Kidney capillary endothelial cell (primary cell): ENCODE measurements at places on chromosomes 2 and 18.

DNA sequence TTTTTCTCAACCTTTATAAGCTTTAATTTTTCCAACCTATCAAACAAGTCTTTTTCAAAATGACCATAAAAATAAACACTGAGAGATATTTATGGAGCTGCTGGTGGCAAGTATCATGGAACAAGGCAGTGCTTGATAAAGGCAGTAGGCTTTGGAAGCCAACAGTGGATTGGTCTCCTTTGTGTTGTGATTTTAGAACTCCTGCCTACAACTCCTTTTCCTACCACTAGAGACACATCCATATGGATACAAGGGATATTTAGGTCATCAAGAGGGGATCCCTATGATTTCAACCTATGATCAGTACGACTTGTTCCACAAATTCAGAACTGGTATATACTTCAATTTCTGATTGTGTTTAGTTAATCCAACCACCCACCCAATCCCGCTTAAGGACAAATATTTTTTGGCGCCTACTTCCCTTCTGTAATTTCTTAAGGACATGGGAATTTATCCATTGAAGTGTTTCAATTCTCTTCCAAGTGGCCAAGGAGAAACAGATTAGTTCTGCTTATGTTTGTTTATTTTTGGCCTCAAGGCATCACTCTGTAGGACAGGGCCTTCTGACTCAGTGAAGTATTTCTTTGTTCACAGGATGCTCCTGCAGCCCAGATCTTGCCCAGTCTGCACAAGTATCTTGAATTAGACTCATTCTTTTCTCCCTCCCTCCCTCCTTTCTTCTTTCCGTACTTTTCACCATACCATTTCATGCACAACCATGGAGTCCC, 2119.6 kb upstream of the PIK3C3 start:
- no peak for DNase-seq

GRCh38 chr18:21903709-21904108, 163.1 kb downstream of the MIB1 start:
- no peak for DNase-seq

DNA sequence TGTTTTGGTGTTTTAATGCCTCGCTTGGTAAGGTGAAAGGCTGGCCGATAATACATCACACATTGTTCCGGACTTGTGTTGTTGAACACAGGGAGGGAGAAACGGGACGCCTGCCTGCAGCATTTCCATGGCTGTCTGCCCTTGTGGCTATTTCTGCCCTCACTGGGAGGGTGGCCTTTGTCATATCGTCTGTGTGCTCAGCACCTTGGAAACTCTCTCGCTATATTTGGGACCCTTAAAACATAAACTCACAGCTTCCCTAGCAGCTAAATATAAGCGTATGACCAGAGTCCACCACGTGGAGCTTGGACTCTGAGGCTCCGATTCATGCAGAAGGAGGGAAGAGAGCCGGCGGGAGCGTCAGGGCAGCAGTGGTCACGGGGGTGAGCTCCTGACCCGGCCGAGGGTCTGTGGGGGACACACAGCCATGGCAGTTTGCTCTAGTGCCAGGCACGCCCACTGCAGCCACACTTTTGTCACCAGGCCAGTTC, 111.7 kb downstream of the SH3BP4 start:
- no peak for DNase-seq

DNA sequence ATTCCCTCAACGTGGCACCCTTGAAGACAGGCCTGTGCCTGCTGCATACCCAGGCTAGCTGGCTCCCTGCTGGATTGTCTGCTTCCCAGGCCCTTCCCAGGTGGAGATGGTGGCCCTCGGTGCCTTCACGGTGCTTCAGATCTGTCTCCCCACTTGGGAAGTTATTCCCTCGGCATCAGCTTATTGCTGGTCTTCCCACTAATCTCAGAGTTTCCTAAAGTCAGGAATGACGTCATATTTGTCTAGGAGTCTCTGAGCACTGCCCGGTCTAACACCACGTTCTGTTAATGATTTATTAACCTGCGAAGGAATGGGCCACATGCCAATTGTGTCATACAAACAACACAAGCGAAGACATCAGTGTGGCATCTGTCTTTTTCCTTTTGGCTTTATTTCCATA, 269.8 kb upstream of the ID2 start:
- no peak for DNase-seq

DNA sequence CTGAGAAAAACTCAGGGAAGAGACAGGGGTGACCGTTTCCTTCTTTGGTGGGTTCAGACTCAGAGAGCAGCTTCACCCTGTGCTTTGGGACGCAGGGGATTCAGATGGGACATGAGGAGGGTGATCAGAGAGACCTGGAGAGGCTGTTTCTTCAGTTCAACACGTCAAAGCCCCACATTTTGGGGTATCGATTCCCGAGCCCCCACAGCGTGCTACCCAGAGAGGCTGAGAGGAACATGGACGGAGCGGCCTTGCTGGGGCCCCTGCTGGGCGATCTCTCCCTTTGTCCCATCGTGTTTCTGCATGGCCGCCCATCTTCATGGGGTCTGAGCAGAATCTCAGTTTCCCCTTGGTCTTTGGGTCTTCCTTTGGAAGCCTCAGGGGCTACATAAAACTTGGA, 38.2 kb upstream of the PXDN start:
- no peak for DNase-seq

GRCh38 chr2:179020156-179020750, 29.7 kb downstream of the CCDC141 start:
- peak; percentile 32 for DNase-seq

DNA sequence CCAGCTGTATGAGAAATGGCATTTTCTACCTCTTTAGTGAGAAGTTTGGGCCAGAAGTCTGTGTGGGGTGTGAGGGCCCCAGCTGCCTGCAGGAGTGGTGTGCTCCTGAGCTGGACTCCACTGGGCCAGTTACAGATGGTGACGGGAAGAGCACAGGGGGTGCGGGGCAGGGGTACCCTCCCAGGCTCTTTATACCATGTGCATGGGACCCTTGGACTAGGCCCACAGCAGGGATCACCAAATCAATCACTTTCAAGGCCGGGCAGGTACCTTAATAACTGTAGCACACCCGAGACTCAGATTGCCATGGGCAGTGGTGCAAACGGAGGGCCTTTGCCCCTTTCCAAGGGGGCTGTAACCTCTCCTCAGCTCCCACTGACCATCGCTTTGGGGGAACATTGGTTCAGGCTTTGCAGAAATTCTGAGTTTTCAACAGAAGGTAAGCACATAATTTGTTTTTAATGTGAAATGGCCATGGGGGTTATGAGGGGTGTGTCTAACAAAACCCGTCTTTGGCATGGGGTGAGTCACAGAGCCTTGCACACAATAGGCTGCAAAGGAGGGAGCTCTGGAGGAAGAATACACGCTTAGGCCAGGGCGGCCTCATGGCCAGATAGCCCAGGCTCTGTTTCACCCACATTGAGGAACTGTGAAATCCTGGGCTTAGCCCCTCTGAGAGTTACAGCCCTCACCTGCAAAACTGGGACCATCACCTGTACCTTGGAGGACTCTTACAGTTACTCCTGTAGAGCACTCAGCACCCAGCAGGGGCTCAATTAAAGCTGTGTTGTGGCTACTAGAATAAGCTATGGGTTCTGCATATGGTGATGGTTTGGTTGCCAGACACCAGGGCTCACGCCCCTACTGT, 141.0 kb upstream of the BCL2L11 start:
- DNase-seq = no peak

DNA sequence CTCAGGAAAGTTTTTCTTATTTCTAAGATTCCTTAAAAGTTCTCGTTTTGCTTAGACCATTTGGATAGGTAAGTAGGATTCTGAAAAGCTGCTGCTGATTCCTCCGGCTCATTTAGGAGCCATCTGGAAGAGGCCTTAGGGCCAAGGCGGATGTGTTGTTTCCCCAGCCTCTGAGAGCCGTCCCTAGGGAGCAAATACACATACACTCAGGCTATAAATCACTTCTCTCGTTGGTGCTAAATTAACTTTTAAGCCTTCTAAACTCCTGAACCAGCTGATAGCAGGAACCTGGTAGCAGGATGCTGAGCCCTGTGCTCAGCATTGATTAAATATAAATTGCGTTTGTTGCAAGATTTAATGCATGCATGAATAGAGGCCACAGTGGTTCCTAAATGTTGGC, 109.8 kb downstream of the ADCYAP1 start:
- no peak for DNase-seq

DNA sequence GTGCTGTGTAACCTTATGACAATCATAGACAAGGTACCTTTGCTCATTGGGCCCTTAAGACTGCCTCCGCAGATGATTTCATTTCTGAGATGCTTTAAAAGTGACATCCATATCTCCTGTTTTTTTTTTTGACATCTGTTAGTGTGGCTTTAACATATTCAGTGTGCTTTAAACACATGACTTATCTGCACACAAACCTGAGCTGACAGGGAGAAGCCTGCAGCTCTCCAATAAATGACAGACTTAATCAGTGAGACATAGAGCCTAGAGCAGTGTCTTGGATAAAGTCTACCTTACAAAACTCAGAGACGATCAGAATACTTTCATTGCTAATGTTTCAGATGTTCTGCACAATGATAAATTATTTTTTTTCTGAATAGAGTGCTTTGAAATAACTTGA, 130.7 kb downstream of the UBE2E3 start:
- DNase-seq = no peak

- no peak for DNase-seq
These were observed 43.6 kb upstream of the MAP2 start for GRCh38 chr2:209380293-209380692.

- no peak for DNase-seq
These were observed 188.1 kb downstream of the ARL4C start for GRCh38 chr2:234308813-234309195.

- no peak for DNase-seq
These were observed 328.9 kb downstream of the TDRD15 start for GRCh38 chr2:21452678-21453077.

DNA sequence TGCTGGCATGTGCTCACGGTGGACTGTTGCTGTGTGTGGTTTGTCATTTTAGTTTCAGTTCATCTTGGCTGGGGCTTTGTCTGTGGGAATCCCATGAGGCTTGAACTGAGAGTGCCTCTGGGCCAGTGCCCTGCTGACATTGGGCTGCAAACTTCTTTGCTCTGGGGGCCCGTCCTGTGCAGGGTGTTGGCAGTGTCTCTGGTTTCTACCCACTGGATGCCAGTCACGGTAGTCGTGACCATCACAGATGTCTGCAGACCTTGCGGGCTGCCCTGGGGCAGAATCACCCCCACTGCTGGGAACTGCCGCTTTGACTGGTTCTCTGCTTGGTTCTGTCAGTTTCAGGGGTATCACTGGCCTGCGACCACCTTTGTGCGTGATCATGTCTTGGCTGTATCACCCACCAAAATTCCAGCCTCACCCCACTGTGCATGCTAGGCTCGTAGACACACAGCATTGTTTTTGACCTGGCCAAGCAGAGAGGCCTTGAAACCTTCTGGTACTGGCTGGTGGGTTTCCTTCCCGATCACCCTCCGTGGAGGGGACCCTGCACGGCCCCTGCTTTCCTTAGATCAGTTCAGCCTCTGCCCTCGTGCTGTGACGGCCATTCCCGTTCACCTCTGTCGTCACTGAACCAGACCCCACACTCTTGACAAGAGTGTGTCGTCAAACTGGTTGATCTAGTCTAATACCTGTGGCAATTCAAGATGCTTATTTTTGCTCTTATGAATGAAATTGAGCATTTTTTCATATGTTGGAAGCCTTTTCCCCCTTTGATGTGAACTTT, 57.6 kb downstream of the KCNG2 start:
- DNase-seq = no peak

- DNase-seq = no peak
These were observed 27.8 kb upstream of the TBR1 start for GRCh38 chr2:161388146-161388779.

GRCh38 chr2:104923665-104924064, 69.8 kb downstream of the POU3F3 start:
- no peak for DNase-seq

DNA sequence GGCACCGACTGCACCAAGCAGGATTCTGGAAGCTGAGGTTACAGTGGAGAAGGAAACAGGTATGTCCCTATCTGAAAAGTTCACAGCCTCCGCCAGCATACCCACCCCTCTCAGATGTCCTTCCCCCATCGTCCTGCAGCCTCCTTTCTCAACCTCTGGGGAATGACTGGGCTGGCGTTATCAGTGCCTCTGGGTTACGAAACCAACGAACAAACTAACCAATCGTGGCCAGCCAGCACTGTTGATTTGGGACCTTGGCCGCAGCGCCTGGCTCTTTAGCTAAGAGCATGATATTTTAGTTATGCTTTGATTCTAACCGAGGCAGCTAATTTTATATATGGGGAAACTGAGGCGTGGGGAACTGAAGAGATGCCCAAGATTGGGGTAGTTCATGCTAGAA, 233.0 kb downstream of the TFCP2L1 start:
- DNase-seq = no peak

DNA sequence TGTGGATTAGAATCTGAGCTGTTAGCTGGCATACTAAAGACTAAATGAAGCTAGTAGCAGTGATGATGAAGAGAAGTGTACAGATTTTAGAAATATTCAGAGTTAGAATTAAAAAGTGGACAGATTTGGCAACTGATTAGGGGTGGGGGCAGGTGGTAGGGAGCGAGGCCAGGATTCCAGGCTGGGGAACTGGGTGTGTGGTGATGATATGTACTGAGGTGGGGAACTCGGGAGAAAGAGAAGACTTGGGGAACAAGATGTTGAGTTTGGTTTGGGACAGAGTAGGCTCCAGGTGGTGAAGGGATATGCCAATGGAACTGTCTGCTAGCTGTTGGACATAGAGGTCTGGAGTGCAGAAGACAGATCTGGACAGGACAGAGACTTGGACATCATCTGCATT, 9.2 kb upstream of the CYP26B1 start:
- DNase-seq = no peak

- no peak for DNase-seq
These were observed 127.0 kb upstream of the BCL2L11 start for GRCh38 chr2:110993557-110994231.

- no peak for DNase-seq
These were observed 4.6 kb downstream of the FN1 start for GRCh38 chr2:215431290-215431689.

GRCh38 chr2:230423851-230424458, 8.0 kb downstream of the SP100 start:
- DNase-seq = no peak

DNA sequence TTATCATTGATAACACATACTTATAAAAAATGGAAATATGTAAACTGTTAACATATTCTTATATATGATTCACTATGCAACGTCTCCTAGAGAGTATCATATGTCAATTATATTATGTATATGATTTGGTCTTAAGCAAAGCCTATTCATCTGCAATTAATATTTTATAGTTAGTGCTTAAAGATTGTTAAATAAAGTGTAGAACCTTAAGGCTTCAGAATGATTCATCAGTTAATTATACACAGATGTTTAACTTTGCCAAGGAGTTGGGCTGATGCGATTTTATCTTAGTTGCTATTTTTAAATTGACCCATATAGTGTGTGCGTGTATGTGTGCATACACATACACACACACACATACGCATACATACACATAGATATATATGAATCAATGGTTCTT, 323.1 kb downstream of the RBM43 start:
- no peak for DNase-seq
